Stimulated activated naive CD4-positive, alpha-beta T cell treated with Interleukin-2 at 50 U/mL for 16 hours (primary cell): ENCODE measurements at places on chromosomes 7 and 10.

DNA sequence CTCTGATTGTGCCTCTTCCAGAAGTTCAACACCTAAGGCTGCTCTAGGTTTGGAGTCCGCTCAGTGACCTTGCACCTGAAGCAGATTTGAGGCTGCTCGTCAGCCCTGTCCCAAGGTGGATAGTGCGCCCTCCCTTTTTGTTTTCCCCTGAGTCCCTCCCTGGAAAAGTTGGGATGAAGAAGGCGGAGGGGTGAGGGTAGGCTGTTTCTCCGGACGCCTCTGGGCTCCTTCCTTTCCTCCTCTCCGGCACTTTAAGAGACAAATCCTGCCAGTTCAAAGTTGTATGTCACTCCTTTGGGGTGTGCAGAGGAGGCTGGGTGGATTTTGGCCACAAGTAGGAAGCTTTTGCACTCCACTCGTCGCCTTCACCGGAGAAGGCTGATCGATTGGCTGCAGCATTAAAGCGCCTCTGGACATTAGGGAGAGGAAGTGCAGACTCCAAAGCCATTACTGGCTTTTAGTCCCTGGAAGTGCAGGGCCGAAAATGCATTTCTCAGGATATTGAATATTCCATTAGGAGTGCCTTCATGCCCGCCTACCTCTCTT lies 81.9 kb upstream of the PRKG1 start:
- DNase-seq: no peak

- DNase-seq: no peak
These were observed 521.0 kb downstream of the KIF20B start for GRCh38 chr10:90222372-90222771.

DNA sequence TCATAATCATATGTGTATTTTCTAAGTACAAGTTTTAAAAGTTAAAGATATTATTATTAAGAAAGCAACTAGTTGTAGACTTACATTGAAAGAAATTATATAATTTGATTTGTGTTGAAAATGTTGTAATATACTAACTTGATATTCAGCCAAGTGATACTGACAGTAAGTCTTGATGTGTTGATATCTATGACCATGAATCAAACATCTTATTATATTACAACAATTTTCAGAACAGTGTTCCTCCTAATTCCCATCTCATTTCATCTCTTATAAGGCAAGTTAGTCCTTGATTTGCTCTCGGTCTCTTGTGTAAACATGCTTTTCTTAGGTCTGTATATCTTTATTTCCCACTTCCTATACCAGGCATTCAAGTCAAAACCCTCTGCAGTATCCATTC lies 269.2 kb upstream of the SEMA3E start:
- no peak for DNase-seq

GRCh38 chr7:15915686-15916293 lies 229.3 kb upstream of the MEOX2 start:
- no peak for DNase-seq

GRCh38 chr10:118444069-118444468 lies 101.9 kb upstream of the FAM204A start:
- no peak for DNase-seq

- DNase-seq: no peak
These were observed 290.9 kb downstream of the DNAJB9 start for GRCh38 chr7:108860615-108861014.

- DNase-seq: no peak
These were observed 39.8 kb downstream of the CAMK2B start for GRCh38 chr7:44285561-44285960.

GRCh38 chr7:149870701-149871483 lies 2.9 kb upstream of the ATP6V0E2 start:
- no peak for DNase-seq

DNA sequence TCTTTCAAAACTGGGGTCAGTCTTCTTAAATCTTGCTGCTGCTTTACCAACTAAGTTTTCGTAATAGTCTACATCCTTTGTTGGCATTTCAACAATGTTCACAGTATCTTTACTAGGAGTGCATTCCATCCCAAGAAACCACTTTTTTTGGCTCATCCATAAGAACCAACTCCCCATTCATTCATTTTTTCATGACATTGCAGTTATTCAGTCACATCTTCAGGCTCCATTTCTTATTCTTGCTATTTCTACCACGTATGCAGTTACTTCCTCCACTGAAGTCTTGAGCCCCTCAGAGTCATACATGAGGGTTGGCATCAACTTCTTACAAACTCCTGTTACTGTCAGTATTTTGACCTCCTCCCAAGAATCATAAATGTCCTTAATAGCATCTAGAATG lies 392.3 kb downstream of the DGKB start:
- no peak for DNase-seq

DNA sequence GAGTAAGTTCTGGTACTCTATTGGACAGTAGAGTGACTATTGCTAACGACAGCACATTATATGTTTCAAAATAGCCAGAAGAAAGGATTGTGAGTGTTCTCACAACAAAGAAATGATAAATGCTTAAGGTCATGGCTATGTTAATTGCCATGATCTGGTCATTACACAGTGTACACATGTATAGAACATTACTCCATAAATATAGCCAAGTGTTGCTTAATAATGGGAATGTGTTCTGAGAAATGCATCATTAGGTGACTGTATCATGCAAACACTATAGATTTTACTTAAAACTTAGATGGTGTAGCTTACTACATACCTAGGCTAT lies 19.6 kb downstream of the EPC1 start:
- DNase-seq: no peak

DNA sequence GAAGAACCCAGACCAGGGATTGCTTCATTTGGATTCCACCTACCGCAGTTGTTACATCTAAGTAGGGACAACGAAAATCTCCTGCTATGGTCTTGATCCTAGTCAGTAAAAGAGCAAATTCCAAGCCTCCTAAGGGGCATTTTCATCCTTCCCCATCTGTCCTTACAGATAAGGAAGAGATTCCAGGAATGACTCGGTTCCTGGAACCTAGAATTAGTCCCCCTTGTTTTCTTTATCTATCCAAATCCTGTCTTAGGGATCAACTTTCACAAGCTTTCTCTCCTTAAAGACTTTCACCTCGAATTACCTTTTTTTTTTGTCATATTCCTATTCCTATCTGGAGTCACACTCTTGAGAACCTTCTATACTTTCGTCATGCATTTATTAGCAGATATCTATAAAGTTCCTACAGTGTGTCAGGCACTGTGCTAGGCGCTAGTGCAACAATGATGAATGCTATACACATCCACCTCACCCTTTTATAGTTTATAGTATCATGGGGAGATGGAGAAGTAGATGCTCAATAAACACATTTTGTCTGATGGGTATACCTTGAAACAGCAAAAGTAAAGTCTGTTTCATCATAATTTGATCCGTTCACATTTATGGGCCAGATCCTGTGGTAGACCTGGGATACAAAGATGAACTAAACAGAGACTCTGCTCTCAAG lies 39.2 kb downstream of the LAMB4 start:
- DNase-seq: no peak
